ENCODE measurements at places on chromosomes 7 and 10.

- no peak for DNase-seq
Observed at GRCh38 chr10:92244796-92245195, 46.1 kb downstream of the CPEB3 start.

GRCh38 chr10:24982319-24983112 is 30.1 kb upstream of the PRTFDC1 start:
- DNase-seq: no peak

DNA sequence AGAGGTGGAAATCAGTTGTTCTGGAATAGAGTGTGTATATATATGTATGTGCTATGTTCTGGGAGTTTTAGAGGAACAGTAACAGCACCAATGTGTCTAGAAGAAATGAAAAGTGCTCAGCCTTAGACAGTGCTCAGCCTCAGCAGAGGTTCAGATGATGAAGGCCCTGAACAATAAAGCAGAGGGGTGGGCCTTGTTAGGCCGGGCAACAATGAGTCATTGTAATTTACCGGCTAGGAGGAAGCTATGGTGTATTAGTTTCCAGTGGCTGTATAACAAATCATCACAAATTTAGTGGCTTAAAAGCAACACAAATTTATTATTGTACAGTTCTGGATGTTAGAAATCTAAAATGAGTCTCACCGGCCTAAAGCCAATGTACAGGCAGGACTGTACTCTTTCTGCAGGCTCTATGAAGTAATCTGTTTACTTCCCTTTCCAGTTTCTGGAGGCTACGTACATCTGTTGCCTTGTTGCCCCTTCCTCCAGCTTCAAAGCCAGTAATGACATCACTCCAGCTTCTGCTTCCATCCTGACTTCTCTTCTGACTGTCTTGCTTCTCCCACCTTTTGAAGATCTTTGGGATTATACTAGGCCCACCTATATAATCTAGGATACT is 84.6 kb downstream of the CH25H start:
- DNase-seq: peak; percentile 38

DNA sequence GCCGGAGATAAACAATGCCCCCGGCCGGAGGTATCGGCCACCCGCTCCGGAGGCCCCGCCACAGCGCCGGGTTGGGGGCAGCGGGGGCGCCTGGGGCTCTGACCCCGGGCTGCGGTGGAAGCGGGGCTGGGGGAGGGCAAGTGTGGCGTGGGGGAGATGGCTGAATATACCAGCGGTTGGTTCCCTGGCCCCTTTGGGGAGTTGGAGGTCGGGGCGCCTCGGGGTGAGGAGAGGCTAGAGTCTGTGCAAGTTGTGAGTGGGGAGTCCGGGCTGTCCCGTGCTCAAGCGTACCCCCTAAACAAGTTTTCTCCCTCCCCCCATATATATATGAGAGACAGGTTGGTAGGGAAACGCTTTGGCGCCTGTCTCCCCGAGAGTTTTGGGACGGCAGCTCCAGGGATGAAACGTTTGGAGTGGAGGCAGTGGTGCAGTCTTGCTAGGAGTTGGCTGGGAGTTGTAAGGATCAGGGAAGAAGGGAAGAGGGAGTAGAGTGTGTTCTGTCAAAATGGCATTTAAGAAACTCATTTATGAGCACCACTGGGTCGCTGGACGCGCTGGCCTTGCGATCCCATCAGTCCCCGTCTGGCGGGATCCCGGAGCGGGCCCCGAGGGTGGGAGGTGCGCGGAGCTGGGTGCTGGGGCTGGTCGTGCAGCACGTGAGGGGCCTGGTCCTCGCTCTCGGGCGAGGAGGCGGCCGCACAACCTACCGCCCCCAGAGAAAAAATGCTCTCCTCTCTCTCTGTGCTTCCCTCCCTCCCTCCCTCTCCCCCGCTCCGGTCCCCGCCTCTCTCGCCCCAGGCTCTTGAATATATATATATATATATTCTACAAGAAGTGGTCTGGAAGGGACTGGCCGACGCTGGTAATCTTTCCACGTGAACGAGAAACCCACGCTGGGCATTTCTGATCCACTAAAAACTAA is 1.1 kb downstream of the TET1 start:
- no peak for DNase-seq

GRCh38 chr10:43318456-43318855 is 51.6 kb upstream of the RASGEF1A start:
- no peak for DNase-seq
